Stimulated activated CD4-positive, alpha-beta T cell treated with anti-CD3 and anti-CD28 coated beads, Interleukin-1b, Interleukin-23, amount 100 ng/mL, for 24 hours (primary cell): ENCODE measurements at places on chromosomes 5 and 9.

DNA sequence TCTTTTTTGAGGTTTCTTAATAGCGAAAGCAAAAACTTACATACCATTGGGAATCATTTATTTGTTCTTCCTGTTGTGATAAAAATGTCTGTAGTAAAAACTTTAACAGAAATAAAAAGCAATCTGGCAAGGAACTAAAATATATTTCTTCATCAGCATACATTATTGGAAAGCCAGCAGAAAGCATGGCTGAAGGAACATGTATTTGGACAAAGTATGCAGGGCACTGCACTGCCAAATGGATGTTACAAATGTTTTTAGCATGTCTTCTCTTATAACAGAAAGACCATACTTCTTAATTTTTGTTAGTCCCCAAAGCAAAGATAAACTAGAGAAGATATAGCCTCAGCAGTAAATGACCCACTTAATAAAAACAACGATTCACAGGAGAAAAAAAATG is 80.5 kb downstream of the SMIM15 start:
- no peak for DNase-seq

GRCh38 chr5:125326150-125326510 is 579.7 kb upstream of the ZNF608 start:
- no peak for DNase-seq

DNA sequence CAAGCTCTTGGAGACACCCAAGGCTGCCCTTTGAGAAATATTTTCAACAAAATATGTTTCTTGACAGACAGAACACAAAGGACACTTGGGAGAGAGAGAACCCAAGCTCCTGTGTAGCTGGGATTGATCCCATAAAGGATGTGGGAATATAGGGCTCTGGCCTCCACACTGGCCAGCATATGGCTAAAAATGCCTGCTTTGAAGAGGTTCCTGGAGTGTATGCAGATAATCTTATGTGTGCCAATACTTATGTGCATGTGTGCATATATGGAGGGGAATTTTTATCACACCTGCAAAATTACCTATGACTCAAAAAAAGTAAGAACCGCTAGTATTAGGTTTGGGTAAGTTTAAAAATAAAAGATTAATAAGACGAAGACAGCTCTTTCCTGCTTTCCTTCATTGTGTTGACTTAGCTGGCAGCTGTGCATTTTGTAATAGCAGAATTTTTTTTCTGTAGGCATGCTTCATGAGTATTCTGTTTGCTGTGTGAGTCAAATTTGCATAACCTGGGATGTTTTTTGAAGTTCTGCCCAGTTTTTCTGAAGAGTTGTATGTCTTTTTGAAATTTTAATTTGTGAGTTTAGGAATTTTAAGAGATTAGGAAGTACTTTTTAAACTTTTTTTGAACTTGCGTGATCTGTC is 42.6 kb downstream of the HACD4 start:
- no peak for DNase-seq

- no peak for DNase-seq
Observed at GRCh38 chr5:160843240-160843639, 8.8 kb downstream of the ATP10B start.

DNA sequence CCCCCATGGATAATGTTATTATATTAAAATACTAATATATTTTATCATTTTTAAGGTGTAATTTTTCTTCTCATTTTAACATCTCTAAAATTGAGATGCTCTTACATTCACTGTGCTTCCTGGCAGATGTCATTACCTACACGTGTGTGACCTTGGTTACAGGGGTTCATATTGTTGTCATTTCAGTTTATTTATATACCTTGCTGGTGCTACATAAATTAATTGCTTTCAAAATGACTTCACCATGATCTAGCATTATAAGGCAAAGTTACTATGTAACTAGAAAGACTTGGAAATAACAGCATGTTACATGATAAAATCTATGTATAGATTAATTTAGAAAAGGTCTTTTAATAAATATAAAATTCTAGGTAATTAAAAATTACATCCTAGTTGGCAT is 60.9 kb downstream of the ARHGEF28 start:
- DNase-seq: no peak

- DNase-seq: no peak
Observed at GRCh38 chr9:120723565-120723964, 9.3 kb upstream of the MEGF9 start.

GRCh38 chr5:90399251-90399650 is 10.3 kb downstream of the CETN3 start:
- no peak for DNase-seq

- DNase-seq: no peak
Observed at GRCh38 chr5:99621772-99622681, 693.2 kb upstream of the CHD1 start.
